Activated CD4-positive, alpha-beta T cell treated with anti-CD3 and anti-CD28 coated beads, Interleukin-2, Interleukin-4, amounts not matched to agents 100 ng/mL and 50 ng/mL, durations not matched to agents 16 hours and 8 hours (primary cell): ENCODE measurements at places on chromosomes 12 and 14.

- DNase-seq: no peak
These were observed 245.6 kb upstream of the RGS6 start for GRCh38 chr14:71686677-71687076.

DNA sequence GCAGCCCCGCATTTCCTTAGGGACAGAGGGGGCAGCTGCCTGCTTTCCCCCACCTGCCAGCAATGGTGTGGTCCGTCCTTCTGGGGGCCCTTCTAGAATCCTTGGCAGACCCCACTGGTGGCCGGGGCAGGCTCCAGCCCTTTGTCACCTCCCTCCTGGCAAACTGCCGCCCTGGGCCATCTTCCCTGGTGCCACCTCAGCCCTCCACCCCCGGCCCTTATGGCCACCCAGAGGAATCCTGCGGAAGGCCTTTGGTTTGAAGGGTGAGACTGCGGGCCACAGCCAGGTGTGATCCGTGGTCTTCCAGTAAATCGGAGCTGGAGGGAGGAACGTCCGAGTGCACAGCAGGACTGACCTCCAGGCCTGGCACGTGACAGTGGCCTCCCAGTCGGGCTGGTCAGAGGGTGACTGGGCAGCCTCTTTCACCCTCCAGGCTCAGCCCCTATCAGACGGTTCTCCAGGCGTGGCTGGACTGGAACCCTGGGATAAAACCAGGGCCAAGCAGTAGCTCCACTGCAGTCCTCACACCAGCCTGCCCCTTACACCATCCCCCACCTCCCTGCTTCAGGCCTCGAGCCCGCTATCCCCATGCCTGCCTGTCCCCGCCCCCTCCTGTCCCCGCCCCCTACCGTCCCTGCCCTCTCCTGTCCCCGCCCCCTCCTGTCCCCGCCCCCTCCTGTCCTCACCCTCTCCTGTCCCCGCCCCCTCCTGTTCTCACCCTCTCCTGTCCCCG lies 12.4 kb downstream of the FBRSL1 start:
- no peak for DNase-seq

- DNase-seq: no peak
These were observed 11.5 kb downstream of the SPTSSA start for GRCh38 chr14:34450542-34450915.

DNA sequence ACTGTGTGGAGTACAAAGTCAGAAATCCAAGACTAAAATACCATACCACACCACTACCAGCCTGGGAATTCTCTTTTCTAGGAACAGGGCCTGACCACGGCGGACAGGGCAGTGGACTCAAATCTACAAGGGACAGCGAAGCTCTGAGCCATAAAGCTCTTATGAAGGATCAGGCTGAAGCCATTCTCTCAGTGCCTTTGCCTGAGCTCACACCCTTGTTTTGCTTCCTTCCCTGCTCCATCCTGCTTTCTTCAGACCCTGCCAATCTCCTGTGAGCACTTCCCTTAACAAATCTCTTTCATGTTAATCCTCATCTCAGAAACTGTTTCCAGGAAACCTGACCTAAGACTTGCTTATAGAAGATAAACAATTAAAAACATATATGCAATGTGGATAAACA lies 398.5 kb downstream of the MDGA2 start:
- DNase-seq: no peak
